Hematopoietic multipotent progenitor cell treated with erythropoietin and hydrocortisone succinate and interleukin-3 and kit ligand, for 4 days (in vitro differentiated cells): ENCODE measurements at places on chromosomes 4 and X.
A peak's percentile ranks its signal among the peaks of the same experiment; 100 is the strongest.

DNA sequence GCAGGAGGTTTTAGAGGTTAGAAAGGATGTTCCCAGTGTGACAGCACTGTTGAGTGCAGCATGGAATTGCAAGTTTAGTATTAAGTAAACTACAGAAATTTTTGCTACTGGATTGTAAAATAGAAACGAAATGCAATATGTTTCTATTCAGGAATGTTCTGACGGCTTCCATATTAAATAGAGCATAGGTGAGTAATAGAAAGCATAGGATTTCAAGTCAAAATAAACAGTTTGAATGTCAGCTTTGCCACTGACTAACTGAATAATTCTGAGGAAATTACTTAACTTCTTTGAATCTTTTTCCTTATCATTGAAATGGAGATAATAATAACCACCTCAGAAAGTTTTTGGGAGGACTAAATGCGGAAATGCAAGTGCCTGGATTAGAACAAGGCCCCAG is 331.9 kb upstream of the GK2 start:
- DNase-seq, result no peak

- DNase-seq, result no peak
Observed at GRCh38 chrX:15525664-15526416, 25.2 kb downstream of the BMX start.

DNA sequence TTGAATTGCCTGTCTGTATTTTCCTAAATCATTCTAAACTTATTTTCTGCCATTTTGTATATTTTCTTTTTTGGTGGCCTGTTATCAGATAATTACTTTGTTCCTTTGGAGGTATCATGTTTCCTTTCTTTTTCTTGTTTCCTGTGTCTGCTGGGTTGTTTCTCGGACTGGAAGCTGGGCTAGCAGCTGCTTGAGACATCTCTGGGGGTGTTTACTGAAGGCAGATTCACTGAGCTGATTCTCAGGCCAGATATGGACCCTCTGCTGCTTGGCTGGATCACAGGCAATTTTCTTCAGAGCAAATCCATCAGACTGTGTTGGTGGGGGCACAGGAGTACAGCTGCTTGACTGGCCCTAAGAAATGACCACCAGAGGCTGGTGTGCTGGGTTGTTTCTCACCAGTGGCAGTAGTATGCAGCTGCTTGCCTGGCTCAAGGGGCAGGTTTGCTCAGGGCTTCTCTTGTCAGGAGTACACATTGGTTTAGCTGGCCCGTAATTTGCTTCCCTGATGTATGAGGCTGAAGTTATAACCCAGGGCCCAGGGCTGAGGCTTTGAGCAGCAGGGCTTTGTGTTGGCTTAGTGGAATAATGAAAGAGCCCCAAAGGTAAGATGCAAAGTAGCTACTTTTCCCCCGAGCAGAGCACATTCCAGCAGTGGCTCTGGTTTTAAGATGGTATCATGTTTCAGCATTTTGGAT is 680.6 kb downstream of the TECRL start:
- DNase-seq, result no peak

DNA sequence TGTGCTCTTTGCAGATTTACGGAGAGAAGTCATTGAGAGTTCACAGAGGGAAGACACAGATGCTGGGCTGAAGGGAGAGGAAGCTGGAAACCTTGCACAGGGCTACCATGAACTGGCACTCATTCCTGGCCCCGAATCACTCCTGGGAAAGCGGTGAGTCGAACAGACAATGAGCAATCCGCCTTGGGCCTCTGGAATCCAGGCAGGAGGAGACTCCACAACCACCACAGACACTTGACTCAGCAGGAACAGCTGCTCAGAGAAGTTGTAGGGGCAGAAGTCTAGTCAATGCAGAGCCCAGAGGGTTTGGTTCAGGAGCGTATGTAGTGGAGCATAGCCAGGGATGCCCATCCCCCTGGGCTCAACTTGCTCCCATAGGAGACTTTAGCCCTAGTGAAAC is 62.8 kb upstream of the GRIA3 start:
- DNase-seq, result no peak

DNA sequence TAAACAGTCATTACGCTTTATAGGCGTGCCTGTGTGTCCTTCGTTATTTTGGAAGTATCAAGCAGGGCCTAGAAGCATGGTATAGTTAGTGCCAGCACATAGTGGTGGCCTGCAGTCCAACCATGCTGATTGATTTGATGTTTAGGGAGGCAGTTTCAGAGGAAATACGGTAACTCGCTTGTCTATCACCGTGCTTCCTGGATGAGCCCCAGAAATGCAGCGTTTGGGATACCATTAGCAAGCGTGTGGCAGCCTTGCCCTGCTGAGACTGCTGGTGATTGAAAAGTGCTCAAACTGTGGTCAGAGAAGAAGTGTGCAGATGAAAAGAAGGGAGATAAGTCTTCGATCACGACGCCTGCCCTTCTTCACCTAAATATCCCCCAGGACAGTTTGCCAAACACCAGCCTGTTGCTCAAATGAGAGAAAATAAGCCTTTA is 158.4 kb downstream of the CHIC2 start:
- DNase-seq, result peak; percentile 80

GRCh38 chr4:65580551-65580950 is 89.7 kb downstream of the EPHA5 start:
- peak; percentile 4 for DNase-seq

- DNase-seq, result no peak
Observed at GRCh38 chr4:15913631-15913970, 24.9 kb downstream of the FGFBP1 start.

DNA sequence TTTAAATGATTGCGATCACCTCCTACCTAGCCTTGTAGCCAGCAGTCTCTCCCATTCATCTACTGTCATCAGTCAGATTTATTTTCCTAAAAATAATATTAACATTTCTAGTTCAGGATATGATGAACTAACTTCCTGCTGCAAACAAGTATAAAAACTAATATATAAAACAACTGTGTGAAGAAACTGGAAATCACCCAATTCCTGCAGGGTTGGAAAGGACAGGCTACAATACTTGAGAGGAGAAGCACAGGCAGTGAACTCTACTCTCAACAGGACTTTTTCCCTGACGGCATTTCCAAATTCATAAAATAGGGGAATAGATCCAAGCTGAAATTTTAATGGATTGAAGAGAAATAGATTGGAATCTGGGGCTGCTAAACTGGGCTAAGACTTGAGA is 14.2 kb upstream of the BBS12 start:
- no peak for DNase-seq

DNA sequence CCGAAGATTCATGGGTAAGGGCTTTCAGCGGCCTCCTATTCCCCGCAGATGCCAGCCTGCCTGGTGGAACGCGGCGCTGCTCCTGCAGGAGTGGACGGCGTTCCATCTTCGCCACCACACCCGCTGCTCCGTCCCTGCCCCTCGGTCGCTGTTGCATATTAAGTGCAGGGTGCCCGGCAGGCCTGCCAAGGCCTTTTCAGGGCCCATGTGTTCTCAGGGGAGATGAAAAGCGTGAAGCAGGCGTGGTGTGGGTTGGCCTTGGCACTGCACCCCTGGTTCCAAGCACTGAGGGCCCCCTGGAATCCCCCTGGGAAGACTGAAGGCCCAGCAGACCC is 52.0 kb downstream of the SORCS2 start:
- no peak for DNase-seq

DNA sequence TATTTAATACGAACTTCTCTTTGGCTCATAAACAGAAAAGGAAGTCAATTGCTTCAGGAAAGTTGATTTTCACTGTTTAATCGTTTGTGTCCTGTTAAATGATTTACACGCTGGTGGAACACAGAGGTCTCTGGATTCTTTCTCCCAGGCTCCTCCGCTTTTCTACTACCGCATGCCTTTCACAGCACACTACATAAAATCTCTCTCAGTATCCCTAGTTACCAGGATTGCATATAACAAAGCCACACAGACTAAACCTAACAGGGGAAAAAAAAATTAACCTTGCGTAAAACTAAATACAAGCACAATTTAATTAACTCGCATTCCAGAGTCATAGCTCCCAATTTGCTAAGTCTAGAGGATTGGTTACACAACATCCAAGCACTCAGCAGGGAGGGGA is 133.9 kb downstream of the CORIN start:
- DNase-seq, result no peak

GRCh38 chrX:65772842-65773241 is 105.4 kb downstream of the MSN start:
- no peak for DNase-seq

DNA sequence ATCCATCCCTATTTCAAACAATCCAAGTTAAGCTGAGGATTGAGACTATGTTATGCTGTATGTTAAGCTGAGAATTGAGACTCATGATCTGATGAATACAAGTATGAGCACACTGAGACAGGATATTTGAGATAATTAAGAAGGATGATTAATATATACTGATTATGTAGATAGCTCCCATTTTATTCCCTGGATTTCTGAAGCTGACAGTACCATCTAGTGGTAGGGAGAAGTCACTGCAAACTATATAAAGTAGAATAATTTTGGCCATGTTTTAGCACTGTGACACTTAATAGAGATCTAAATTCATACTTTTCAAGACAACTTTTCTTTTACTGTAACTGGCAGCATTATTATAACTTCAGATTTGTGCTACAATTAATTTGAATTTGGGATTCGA is 63.8 kb upstream of the HPRT1 start:
- DNase-seq, result peak; percentile 33

DNA sequence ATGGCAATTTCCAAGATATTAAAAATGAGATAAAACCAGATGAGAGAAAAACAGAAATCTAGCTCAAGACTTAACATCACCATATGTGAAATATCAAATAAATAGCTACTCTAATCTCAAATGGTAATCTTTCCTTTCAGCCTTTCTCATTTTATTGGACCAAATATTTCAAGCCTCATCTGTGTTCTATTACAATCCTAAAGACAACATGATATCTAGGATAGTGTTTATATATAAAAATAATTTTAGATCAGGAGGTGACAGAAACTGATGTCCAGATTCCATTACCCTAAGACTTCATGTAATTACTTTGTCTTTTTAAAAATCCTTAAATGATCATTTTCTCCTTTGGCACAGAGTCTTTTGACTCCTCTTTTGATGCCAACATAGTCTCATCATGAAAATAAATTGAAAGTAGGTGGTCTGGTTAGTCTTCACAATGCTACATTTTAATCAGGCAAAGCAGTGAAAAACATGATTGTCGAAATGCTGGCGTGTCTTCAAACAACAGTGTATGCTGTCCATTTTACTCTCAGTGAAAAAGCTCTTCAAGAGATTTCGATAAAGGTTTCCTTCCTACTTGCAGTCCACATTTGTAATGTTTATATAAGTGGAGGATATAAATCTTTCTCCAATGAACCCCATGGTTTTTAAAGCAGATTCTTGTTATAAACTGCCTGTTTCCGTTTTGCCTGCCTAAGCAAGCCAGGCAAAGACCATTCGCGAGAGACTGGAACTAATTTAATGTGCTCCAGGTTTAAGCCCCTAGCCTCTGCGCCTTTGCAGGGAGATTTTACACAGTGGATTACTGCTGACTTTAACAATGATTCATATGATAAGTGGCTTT is 169.8 kb downstream of the SCFD2 start:
- DNase-seq, result no peak

GRCh38 chrX:123518791-123519190 is 214.1 kb downstream of the THOC2 start:
- DNase-seq, result no peak

GRCh38 chr4:2829933-2830451 is 13.7 kb upstream of the ADD1 start:
- no peak for DNase-seq

DNA sequence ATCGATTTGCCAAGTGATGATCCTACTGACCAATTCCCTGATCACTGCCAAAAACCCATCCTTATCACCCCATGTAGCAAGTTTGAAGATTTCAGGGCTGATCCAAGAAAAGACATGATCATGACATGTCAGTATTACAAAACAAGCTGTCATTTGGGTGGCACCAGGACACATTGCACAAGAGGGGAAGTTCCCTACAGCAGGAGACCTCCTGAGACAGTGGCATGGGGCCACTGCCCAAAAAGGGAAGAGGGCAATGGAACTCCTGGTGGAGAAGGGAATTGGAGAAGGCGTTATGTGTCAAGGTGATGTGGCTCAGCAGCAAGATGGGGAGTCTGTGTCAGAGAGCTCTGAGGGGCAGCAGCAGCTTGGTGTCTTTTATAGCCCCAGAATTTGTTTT is 43.4 kb downstream of the ZNF182 start:
- peak; percentile 24 for DNase-seq

- no peak for DNase-seq
Observed at GRCh38 chr4:81629366-81629765, 157.7 kb upstream of the RASGEF1B start.
